ENCODE measurements at places on chromosomes 4 and X.
A peak's percentile ranks its signal among the peaks of the same experiment; 100 is the strongest.

- DNase-seq: no peak
Measured at GRCh38 chr4:56209767-56210166, 177.5 kb downstream of the AASDH start.

DNA sequence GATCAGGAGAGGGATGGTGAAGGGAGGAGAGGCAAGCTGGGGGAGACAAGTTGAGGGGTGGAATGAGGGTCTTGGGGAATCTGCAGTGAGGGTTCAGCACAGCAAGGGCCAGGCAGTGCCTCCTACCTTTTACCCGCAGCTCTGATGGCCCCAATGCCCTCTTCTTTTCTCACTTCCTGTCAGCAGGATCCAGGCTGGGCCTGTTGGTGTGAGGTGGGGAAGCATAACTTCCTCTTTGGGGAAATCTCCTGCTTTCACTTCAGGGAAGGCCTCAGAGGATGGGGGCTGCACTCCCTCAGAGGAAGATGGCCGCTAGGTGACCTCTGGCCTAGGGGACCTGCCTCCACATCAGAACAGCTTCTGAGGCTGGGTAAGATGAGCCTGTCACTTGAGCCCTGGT, 36.5 kb downstream of the EFNB1 start:
- no peak for DNase-seq

- DNase-seq: no peak
Measured at GRCh38 chr4:545612-546011, 30.5 kb downstream of the TMEM271 start.

- no peak for DNase-seq
Measured at GRCh38 chr4:78480286-78480685, 71.3 kb upstream of the ANXA3 start.

DNA sequence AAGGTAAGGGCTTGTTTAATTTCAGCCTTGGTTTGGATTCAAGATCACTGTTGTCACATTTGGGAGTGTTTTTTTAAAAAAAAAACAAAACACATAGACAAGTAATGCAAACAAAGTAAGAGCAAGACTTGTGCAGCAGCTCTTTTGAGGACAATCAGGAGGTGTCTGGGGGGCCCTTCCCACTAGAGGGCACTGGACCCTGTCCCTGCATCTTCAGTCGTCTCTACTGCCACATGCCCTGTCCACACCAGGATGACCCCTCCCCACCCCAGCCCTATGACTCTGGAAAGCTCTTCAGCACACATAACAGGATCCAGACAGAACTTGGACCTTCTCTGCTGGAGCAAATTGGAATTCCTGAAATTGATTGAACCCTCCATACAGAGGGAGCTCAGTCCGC, 71.0 kb downstream of the USP46 start:
- peak; percentile 23 for DNase-seq

- DNase-seq: no peak
Measured at GRCh38 chr4:54082168-54082567, 17.8 kb upstream of the CHIC2 start.

DNA sequence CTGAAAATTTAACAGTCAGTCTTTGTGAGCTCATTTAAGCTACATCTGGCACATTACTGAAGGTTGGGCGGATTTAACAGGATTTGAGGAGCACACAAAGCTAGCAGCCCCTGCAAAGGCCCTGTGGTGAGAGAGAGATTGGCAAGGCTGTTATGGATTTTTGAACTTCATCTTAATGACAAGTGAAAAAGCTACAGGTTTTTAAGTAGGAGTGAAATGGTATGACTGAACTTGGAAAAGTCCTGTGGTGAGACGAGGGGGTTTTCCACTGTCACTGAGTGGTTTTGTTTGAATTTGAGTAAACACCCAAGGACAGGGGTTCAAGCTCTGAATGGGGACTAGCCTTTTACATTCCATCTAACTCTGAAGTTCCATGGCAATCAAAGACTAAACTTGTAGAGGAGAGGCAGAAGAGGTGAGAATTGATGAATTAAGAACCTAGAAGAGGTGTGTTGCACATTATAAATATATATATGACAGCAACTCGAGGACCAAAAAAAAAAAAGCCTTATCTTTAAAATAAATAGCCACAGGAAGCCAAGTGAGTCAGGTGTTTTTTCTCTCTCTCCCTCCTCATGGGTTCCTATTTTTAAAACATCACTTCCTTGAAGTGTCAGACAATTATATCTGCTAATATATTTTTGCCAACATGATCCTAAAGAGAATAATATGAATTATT, 47.8 kb upstream of the CLNK start:
- DNase-seq: no peak

DNA sequence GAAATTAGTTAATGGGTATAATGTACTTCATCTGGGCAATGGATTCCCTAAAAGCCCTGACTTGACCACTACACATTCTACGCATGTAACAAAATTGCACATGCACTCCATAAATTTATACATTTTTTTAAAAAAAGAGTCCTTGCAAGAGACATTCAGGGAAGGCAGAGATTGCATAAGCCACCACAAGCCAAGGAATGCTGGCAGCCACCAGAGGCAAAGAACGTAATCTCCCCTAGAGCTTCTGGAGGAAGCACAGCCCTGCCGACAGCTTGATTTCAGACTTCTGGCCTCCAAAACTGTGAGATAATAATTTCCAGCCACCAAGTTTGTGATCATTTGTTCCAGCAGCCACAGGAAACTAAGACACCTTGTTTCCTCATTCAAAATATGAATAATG, 185.6 kb upstream of the GALNT7 start:
- no peak for DNase-seq

DNA sequence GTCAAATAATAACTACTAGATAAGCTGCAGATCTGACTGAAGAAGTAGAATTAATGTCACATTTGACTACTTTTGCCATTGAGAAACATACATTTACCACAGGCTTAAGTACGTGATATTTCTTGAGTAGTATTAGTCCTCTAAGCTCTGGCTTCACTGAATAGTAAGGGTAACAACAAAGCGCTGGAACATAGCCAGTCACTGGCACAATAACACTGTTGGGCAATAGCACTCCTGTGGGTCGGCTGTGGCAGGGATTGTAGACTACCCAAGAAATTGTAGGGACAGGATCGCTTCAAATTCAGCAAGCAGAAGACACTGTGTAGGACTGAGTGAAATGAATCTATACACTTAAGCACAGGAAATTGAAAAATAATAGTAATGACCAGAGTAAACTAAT, 27.1 kb upstream of the IL15 start:
- DNase-seq: no peak

DNA sequence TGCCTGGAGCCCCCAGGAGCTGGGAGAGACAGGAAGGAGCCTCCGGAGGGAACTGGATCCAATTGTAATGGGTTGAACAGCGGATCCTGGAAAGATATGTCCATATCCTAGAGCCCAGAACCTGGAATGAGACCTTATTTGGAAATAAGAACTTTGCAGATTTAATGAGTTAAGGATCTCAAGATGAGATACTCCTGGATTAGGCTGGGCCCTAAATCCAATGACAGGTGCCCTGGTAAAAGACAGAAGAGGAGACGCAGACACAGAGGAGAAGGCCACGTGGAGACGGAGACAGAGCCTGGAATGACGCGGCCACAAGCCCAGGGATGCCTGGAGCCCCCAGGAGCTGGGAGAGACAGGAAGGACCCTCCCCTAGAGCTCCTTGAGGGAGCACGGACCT, 34.1 kb downstream of the P2RY8 start:
- no peak for DNase-seq

- DNase-seq: no peak
Measured at GRCh38 chr4:7937006-7937405, 2.7 kb downstream of the AFAP1 start.

DNA sequence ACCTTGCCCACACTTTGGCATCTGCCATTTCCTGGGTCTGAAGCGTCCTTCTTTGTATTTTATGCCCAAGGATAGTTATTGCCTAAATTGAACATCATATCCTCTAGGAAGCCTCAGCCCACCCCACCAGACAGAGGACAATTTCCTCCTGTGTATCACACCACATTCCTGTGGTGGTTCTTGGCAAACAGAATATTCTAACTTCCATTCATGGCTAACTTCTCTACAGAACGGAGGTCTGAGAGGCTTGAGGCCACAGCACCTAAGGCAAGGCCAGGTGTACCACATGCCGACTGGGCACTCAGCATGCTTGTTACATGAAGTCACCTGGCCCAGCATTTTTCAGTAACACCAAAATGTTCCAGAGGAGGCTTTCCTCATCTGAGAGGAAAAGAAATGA, 42.4 kb downstream of the CD99L2 start:
- DNase-seq: no peak

GRCh38 chrX:21375708-21376009, 1.4 kb downstream of the CNKSR2 start:
- no peak for DNase-seq

- DNase-seq: no peak
Measured at GRCh38 chr4:10809905-10810304, 125.3 kb upstream of the CLNK start.

DNA sequence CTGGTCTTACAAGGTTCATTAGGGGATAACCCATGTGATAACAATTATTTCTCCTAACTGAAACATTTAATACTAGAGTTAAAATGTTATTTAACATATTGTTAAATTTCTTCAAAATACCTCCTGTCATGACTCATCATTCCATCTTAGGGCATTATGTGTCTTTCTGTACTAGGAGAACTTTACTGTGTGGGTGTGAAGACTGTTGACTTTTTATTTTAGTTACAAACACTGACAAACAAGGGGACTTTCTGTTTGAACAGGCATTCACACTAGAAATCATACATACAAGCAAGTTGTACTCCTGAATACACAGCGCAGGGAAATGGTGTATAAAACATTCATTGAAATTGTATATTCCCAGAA, 175.9 kb downstream of the FBXW7 start:
- no peak for DNase-seq

DNA sequence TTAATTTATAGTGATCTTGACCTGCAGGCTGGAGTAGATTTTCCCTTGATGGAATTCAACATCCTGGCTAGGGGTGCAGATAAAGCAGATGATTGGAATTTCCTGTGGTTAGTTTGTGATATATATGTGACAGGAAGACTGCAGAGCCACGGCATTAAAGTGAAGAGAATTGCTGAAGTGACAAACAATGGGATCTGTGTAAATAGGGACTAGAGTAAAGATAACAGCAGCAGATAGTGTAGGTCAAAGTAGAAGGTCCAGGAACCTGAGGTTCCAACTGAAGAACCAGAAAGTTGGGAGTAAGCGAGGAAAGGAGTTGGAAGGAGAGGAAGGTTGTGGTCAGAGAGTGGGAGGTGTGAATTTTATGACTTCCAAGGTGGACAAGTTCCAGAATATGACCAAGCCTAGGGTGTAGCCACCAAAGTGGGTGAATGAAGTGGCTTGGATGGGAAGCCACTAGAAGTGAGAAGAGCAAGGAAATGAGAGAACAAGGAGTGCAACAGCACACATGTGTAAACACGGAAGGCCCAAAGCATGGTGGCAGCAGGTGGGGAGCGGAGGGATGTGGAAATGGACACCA, 325.0 kb downstream of the RAB28 start:
- no peak for DNase-seq

DNA sequence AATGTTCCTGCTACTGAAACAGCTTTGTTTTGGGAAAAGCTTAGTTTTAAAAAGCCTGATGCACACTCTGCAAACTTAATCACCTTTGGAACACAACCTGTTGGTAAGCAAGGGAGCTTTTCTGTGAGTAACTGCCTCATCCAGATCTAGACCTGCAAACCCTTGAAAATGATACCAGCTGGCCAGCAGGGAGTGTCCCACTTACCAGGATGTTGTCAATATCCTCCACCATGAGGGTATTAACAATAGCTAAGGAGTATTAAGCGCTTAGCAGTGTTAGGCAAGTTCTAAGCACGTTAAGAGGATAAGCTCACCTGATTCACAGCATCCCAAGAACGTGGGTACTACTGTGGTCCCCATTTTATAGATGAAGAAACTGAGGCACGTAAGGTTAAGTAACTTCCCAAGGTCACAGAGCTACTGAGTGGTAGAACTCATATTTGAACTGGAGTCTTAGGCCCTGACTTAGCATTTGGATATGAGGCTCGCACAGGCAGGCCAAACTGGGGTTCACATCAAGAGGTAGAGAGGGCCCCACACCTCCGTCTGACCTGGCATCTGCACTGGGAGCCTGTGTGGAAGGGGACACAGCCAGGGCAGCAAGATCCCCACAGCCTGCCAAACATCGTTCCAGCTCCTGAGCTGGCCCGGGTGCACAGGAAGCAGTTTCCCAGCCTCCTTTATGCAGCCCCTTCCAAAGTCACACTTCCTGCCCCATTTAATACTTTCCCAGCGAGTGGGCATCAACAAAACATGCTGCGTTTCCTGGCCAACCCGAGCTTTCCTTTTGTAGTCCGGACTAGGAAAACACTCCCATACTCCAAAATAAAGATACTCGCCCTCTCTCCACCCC, 32.7 kb downstream of the IRF2 start:
- DNase-seq: no peak

- DNase-seq: no peak
Measured at GRCh38 chrX:70168238-70169188, 8.8 kb upstream of the DGAT2L6 start.

DNA sequence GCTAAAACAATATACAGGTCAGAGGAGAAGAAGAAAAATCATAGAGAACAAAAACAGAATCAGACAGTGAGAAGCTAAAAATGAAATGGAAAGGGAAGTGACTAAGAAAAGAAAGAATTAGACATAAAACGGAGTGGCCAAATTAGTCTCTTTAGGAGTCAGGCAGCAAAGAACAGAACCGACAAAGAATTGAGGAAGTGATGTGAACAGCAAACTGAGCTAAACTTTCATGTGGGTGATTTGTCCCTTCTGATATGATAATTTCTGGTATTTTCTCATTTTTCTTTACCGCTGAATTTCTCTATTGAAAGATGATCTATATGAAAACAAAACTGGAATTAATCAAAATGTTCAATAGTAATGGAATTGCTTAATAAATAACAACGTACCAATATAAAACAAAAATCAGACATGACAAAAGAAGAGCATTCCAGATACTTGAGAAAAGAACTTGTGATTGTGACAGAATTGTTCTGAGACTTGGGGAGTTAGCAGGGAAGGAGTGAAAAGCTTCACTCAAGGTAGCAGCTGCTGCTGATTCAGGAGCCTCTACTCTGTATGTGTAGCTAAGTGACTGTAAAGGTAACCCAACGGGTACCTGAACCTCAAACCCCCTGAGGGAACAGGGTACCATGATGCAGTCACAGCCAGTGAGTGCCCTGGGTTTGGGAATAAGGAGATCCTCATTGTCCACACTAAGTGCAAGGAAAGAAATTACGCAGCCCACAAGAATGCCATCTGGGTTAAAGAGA, 8.8 kb downstream of the TAPT1 start:
- peak; percentile 40 for DNase-seq
